ENCODE measurements at places on chromosomes 13 and 19.

- no peak for DNase-seq
Measured at GRCh38 chr13:67221630-67222226, 8.4 kb downstream of the PCDH9 start.

DNA sequence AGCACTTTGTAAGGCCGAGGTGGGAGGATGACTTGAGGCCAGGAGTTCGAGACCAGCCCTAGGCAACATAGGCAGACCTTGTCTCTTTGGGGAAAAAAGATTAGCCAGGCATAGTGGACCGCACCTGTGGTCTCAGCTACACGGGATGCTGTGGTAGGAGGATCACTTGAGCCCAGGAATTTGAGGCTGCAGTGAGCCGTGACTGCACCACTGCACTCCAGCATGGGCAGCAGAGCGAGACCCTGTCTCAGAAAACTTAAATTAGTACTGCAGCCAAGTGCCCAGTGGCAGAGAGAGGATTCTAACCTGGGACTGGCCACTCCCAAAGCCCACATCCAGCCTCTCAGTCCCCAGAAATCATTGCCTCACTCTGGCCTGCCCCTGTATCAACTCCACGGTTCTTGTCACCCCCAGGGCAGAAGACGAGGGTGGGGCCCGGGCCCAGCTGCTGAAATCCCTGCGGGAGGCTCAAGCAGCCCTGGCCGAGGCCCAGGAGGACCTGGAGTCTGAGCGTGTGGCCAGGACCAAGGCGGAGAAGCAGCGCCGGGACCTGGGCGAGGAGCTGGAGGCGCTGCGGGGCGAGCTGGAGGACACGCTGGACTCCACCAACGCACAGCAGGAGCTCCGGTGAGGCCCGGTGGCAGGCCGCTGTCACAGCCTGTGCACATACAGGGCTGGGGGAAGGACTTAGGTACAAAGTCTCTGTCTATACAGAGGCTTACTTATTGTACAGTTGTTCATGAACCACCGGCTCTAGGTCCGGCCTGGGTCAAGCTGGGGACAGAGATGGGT lies 53.4 kb downstream of the KCNC3 start:
- no peak for DNase-seq

GRCh38 chr19:47698631-47699359 lies 14.4 kb upstream of the EHD2 start:
- DNase-seq, result no peak

DNA sequence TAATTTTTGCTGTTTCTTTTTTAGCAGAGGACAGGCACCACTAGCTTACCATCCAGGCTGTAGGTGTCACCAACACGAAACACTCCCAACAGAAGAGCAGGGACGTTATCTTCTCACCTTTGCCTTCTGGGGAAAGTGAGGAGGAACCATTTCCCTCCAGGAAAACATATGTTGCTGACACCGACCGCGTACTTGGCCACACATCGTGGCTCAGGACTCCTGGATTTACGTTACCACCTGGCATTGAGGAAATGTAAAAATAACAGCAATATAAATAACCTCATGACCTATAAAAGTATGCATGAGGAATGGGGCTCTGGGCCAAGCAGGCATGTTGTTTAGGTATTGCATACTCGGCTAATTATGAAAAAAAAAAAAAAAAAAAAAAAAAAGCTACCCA lies 525.1 kb downstream of the MYO16 start:
- DNase-seq, result no peak

DNA sequence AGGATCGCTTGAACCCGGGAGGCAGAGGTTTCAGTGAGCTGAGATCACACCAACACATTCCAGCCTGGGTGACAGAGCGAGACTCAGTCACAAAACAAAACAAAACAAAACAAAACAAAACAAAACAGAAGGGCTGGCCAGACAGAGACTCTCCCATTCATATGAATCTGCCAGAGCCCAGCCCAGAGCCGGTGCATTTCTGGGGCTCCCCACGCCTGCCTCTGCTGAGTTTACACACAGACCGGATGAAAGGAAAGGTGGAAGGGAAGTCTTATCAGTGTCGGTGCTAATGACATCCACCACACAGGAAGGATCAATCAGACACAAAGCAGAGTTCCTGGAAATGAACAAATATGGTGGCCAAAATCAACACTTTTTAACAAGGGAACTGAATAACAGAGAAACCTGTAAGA lies 6.8 kb downstream of the TRAPPC6A start:
- no peak for DNase-seq

- DNase-seq, result no peak
Measured at GRCh38 chr13:95568131-95568530, 15.6 kb downstream of the CLDN10 start.

DNA sequence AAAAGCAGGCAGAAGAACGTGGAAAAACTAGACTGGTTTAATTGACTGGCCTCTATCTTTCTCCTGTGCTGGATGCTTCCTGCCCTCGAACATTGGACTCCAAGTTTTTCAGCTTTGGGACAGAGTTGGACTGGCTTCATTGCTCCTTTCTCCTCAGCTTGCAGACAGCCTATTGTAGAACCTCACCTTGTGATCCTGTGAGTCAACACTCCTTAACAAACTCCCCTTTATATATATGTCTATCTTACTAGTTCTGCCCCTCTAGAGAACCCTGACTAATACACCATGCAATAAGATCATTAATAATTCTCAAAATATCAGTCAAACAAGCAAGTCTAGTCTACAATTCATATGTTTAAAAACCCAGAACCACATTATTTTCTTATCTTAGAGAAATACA lies 662.4 kb downstream of the TBC1D4 start:
- DNase-seq, result no peak

GRCh38 chr19:1513499-1514294 lies 878 bp upstream of the ADAMTSL5 start:
- no peak for DNase-seq

GRCh38 chr19:35911790-35912189 lies 3.7 kb upstream of the TYROBP start:
- no peak for DNase-seq

DNA sequence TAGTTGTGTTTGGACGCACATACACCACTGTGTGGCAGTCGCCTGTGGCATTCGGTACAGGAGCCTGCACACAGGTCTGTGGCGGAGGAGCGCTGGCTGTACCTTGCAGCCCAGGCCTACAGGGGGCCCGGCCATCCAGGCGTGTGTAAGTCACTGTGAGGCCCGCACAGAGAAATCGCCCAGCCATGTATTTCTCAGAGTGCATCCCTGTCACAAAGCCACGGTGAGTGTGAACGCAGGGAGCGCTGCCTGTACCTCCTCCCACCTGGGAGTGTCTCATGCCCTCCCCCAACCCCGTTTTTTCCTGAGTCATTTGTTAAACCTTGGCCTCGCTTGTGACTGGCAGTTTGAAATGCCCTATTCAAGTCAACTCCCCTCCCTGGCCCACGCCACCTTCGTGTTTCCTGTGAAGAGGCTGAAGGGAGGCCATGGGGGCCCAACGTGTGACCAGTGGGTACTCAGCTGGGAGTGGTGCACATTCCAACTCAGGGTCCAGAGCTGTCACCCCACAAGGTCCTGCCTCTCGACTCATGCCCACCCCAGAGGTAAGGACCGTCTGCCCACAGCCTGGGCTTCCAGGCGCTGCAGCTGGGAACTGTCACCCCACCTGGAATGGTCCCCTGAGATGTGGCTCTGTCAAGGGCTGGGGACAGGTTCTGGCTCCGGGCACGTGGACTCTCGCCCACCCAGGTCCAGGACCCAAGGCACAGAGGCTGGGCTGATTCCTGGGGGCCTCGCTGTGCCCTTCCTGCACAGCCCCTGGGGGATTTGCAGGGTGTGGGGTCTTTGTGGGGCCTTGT lies 11.6 kb upstream of the RASA3 start:
- no peak for DNase-seq

GRCh38 chr13:50529154-50529882 lies 314.2 kb downstream of the DLEU7 start:
- DNase-seq, result peak; percentile 37

DNA sequence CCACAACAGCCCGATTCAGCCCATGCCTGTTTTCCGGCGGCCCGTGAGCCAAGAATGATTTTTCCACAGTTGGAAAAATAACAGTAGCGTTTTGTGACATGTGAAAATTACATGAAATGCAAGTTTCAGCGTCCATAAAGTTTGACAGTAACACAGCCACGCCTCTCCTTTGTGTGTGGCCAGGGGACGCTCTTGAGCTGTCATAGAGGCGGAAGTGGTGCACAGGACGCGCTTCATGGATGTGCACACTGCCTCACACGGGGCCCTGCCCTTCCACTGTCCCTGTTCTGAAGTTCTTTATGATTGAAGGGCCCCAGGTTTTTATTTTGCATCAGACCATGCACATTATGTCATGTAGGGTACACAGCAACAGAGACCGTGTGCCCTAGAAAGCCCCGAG lies 12.4 kb upstream of the ELAVL1 start:
- DNase-seq, result no peak

DNA sequence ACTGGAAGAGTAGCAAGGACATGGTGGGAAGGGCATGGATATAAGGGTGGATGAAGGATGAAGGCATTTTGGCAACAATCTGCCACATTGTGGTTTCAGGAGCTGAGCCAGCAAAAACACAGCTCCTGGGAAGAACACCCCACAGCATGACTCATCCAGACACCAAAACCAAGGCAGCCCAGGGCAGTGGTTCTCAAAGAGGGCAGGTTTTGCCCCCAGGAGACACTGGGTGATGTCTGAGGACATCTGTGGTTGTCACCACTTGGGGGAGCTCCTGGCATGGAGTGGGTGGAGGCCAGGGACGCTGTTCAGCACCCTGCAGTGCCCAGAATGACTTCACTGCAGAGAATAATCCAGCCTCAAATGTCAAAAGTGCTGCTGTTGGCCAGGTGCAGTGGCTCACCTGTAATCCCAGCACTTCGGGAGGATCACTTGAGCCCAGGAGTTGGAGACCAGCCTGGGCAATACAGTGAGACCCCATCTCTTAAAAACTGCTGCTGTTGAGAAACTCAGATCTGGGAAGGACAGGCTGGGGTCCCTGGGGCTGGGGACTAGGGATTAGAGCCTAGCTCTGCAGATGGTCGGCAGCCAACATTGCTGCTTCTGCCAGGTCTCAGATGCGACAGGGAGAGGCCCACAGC lies 16.1 kb downstream of the ZFR2 start:
- no peak for DNase-seq

- DNase-seq, result no peak
Measured at GRCh38 chr13:25743421-25743820, 308.4 kb downstream of the SHISA2 start.

Measured in thoracic aorta (tissue), 2 donors.